Osteocyte (in vitro differentiated cells): ENCODE measurements at places on chromosomes 13 and 19. TPM values are rescaled to one million over a fixed set of nuclear protein-coding genes. Genes with fewer than 3 reads are reported as not detected.

DNA sequence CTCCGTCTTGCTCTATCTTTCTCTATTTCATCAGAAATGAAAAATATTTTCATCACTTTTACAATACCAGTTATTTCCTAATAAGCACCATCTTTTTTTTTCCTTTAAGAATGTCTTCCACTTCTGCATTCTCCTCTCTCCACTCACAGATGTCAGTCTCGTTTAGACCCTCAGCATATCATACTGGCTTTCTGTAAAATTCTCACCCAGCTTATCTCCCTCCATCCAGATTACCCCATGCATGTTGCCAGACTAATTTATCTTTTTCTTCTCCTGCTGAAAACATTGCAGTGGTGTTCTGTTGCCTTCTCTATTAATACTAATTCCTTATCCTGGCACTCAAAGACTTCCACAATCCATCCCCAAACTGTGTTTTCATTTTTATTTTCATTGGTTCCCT, 513.8 kb upstream of the KLF12 start:
- no peak overlapping the region for H3K27ac ChIP-seq
- no peak for DNase-seq
- H3K27me3 ChIP-seq, result no peaks in the 10 kb centered on the region
- H3K36me3 ChIP-seq, result no peaks in the 10 kb centered on the region
- H3K4me1 ChIP-seq, result no peaks in the 10 kb centered on the region

DNA sequence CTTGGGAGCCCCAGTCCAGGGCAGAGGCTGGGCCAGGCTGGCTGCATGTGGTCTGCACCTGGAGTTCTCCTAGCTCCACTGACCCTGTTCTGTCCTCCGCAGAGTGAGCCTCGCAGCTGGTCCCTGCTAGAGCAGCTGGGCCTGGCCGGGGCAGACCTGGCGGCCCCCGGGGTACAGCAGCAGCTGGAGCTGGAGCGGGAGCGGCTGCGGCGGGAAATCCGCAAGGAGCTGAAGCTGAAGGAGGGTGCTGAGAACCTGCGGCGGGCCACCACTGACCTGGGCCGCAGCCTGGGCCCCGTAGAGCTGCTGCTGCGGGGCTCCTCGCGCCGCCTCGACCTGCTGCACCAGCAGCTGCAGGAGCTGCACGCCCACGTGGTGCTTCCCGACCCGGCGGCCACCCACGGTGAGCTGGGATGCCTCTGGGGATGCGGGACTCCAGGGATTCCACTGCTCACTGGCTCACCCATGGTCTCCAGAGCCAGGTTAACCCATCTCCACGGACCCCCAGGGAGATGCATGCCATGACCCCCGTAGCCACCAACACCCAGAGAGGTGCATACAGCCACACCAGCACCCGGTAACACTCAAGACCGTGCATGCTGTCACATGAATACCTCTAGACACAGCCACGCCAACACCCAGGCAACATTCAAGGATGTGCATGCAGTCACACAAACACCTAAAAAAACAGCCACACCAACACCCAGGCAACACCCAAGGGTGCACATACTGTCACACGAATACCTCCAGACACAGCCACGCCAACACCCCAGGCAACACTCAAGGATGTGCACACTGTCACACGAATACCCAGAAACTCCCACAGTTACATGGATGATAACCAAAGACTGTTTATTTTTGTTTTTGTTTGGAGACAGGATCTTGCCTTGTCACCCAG, 8.2 kb downstream of the PKN1 start:
- H3K4me1 ChIP-seq, result peaks cover 26% of the 10 kb centered on the region
- H3K27me3 ChIP-seq, result no peaks in the 10 kb centered on the region
- peaks cover 20% of the 10 kb centered on the region for H3K36me3 ChIP-seq
- DNase-seq, result no peak
- H3K27ac ChIP-seq, result no peak overlapping the region
- no peak overlapping the region for H3K4me3 ChIP-seq

ZNF610 gene
- total RNA-seq, result 3.8 and 6.6 TPM in 2 replicates

DNA sequence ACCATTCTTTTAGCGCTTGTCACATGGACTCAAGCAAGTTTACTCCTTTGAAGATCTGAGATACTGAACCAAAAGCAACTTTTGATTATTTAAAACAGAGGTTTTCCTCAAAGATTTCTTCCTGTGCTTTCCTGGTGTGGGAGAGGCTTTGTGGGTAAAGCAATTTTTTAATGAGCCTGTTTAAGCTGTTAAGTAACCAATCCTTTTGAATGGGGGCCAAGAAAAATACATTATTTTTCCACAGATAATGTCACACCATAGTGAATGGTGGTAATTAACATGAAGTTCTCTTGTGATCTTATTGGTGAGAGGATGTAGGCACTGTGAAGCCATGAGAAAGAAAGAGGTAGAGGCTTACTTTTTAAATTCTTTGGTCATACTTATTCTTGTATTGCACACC, 55.8 kb upstream of the OBI1 start:
- no peak overlapping the region for H3K27ac ChIP-seq
- H3K4me3 ChIP-seq, result no peak overlapping the region
- H3K27me3 ChIP-seq, result peaks cover 5% of the 10 kb centered on the region
- H3K4me1 ChIP-seq, result no peaks in the 10 kb centered on the region
- no peak for DNase-seq

GRCh38 chr13:51577690-51578089, 6.6 kb upstream of the WDFY2 start:
- no peaks in the 10 kb centered on the region for H3K4me1 ChIP-seq
- DNase-seq, result no peak
- no peak overlapping the region for H3K27ac ChIP-seq
- no peak overlapping the region for H3K4me3 ChIP-seq

- DNase-seq, result no peak
- no peak overlapping the region for H3K27ac ChIP-seq
- H3K4me1 ChIP-seq, result no peaks in the 10 kb centered on the region
- no peak overlapping the region for H3K4me3 ChIP-seq
- H3K36me3 ChIP-seq, result no peaks in the 10 kb centered on the region
These were observed 9.7 kb upstream of the FEM1A start for GRCh38 chr19:4781801-4782200.

DNA sequence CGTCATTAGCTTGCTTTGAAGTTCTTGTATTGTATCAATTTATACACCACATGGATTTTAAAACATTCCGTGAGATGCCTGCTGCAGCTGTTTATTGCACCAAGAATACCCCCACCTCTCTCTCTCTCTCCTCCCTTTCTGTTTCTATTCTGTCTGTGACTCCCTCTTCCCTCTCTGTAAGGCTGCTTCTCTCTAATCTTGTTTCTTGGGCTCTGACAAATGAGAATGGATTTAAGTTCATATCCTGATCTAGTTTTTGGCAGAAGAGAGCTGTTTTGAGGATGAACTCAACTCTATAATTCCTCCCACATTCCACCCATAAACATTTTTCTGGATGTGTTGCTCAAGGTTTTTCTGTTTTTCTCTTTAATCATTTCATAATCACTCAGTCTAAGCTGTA, 144.3 kb upstream of the FRY start:
- no peaks in the 10 kb centered on the region for H3K36me3 ChIP-seq
- H3K4me1 ChIP-seq, result peaks cover 3% of the 10 kb centered on the region
- DNase-seq, result no peak
- H3K4me3 ChIP-seq, result no peak overlapping the region
- H3K27me3 ChIP-seq, result peaks cover 37% of the 10 kb centered on the region

- H3K27me3 ChIP-seq, result no peaks in the 10 kb centered on the region
- peaks cover 34% of the 10 kb centered on the region for H3K4me1 ChIP-seq
- peak overlapping the region; percentile 94 for H3K27ac ChIP-seq
- H3K36me3 ChIP-seq, result no peaks in the 10 kb centered on the region
- DNase-seq, result peak; percentile 87
These were observed 4.9 kb upstream of the ERCC1 start for GRCh38 chr19:45428384-45429231.

- peaks cover 43% of the 10 kb centered on the region for H3K36me3 ChIP-seq
- DNase-seq, result no peak
- H3K4me1 ChIP-seq, result peaks cover 17% of the 10 kb centered on the region
- peak overlapping the region; percentile 88 for H3K27ac ChIP-seq
These were observed 18.7 kb downstream of the PAF1 start for GRCh38 chr19:39372047-39372802.

GNA15 gene
- not detected in 2 replicates for total RNA-seq

- no peak for DNase-seq
- H3K4me1 ChIP-seq, result peaks cover 18% of the 10 kb centered on the region
- no peaks in the 10 kb centered on the region for H3K27me3 ChIP-seq
These were observed 661.0 kb downstream of the SLITRK1 start for GRCh38 chr13:83221256-83221655.

CLEC11A gene
- 5.0 and 6.0 TPM in 2 replicates for total RNA-seq

DNA sequence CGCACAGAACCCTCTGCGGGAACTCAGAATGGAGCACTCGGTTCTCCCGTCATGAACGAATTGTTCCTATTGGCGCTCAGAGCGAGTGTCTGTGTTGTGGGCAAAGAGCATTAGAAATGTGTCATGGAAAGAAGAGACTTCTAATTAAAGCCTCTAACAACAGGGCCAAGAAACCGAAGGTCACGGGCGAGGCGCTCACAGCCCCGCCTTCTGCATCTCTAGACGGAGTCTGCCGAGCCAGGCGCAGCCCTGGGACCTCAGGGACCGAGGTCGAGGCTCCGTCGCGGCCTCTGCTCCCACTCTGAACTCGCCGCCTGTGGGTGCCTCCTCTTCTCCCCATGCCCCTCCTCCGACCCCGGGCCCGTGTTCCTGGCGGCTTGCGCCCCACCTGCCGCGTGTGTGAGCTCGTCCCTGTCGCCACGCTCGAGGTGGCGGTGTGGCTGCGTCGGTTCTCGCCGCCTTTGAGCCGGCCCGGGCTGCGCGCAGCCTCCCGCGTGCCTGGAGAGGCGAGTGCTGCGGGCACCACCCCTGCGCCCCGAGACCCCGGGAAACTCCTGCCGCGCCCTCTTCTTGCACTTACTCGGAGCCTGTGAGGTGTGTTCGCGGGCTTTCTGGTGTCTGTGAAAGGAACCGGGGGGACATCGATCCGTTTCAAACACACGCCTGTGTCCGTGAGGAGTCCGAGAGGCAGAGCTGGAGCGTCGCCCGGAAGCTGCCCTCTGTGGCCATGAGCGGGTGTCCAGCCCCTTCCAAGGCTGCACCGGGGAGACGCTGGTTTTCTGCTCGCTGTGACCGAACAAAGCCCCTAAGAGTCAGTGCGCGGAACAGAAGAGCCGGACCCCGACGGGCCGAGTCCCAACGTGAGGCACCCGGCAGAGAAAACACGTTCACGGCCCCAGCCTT, 45.4 kb upstream of the SPACA7 start:
- H3K36me3 ChIP-seq, result no peaks in the 10 kb centered on the region
- H3K27me3 ChIP-seq, result no peaks in the 10 kb centered on the region
- H3K27ac ChIP-seq, result no peak overlapping the region
- no peak for DNase-seq
- H3K4me1 ChIP-seq, result no peaks in the 10 kb centered on the region

- no peaks in the 10 kb centered on the region for H3K36me3 ChIP-seq
- H3K4me3 ChIP-seq, result no peak overlapping the region
- DNase-seq, result no peak
- H3K4me1 ChIP-seq, result peaks cover 16% of the 10 kb centered on the region
- no peak overlapping the region for H3K27ac ChIP-seq
These were observed 15.9 kb upstream of the EID2 start for GRCh38 chr19:39555883-39556282.

DNA sequence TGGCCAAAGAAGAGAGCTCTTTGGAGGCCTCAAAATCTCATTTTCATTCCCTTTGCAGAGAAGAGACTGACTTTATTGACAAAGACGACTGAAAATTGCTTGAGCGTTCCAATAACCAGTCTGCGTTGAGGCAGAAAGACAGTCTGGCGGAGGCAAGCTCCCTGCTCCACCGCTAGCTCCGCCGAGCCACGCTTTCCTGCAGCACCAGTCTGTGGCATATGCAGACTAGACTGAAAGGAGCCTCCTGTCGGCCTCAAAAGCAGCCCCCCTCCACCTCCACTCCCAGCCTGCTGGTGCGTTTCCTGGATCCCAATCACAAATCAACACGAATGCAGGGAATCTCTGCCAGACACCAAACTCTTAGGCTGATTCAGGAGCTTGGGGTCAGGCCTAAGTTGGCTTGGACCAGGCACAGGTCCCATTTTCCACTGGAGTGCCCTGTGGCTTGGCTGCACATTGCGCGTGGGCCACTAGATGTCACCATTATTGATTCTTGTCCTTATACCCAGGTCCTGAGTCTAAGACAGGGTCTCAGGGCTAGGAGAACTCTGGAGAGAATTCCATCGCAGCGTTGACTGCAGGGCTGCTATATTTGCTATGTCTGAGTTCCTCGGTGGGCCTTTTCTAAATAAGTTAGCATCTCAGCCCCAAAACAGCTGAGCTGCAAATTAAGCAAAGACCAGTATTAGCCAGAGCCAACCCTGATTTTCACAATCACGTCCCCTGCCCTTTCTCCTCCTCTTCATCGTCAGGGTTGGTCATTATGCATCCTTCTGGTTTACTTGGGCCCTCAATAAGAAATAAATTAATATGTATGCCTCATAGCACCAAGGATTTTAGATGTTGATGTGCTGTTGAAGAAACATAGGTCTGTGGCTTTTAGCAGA, 5.2 kb upstream of the ZNF507 start:
- H3K36me3 ChIP-seq, result no peaks in the 10 kb centered on the region
- H3K27me3 ChIP-seq, result no peaks in the 10 kb centered on the region
- H3K4me1 ChIP-seq, result peaks cover 2% of the 10 kb centered on the region
- DNase-seq, result no peak
- no peak overlapping the region for H3K27ac ChIP-seq
- no peak overlapping the region for H3K4me3 ChIP-seq

RRAS gene
- total RNA-seq, result 67.4 and 67.7 TPM in 2 replicates

GRCh38 chr19:5115771-5116202, 146.9 kb downstream of the KDM4B start:
- H3K4me1 ChIP-seq, result peaks cover 24% of the 10 kb centered on the region
- no peak overlapping the region for H3K27ac ChIP-seq
- DNase-seq, result no peak
- H3K36me3 ChIP-seq, result peaks cover 25% of the 10 kb centered on the region
- H3K4me3 ChIP-seq, result no peak overlapping the region
- no peaks in the 10 kb centered on the region for H3K27me3 ChIP-seq

GRCh38 chr13:33493672-33494365, 208.3 kb upstream of the STARD13 start:
- H3K36me3 ChIP-seq, result no peaks in the 10 kb centered on the region
- peaks cover 58% of the 10 kb centered on the region for H3K4me1 ChIP-seq
- no peak for DNase-seq
- H3K27ac ChIP-seq, result peak overlapping the region; percentile 83
